Germinal center (tissue), 1 donor: ENCODE measurements at places on chromosomes 4 and X.

- DNase-seq, result no peak
Measured at GRCh38 chr4:8157944-8158709, 486 bp downstream of the ABLIM2 start.

DNA sequence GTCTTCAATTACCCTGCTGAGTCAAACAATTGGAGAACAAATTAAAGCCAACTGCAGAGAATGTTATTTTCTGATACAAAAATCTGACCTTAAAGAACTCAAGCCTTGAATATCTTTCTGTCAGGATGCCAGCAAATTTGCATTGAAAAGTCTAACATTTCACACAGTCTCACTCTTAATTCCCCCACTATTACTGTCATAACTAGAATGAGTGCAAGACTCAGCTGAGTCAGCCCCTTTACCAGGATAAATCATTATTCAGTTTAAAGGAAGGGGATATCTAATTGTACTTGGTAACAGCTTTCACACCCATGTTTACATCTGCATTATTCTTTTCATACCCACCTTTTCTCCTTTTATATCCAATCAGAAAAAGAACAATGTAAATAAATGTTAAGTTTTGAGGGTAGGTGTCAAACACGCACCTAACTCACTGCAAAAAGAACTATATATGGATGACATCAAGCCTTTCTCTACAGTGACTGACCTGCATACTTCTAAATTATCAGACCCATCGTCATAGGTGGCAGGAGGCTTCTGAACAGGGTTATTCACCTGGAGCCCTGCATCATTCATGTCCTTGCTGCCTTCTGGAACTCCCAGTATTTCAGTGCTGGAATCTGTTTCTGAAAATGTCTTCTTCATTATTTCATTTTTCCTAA lies 117.4 kb downstream of the TMA16 start:
- no peak for DNase-seq

- DNase-seq, result no peak
Measured at GRCh38 chrX:49106930-49107329, 16.6 kb downstream of the GPKOW start.

- DNase-seq, result peak; percentile 51
Measured at GRCh38 chrX:103585411-103586313, at the start of gene TCEAL4. Gene TCEAL4, plus strand, starts transcription at chrX:103585515. Its CDS starts 1,161 bp downstream, at chrX:103586676.

DNA sequence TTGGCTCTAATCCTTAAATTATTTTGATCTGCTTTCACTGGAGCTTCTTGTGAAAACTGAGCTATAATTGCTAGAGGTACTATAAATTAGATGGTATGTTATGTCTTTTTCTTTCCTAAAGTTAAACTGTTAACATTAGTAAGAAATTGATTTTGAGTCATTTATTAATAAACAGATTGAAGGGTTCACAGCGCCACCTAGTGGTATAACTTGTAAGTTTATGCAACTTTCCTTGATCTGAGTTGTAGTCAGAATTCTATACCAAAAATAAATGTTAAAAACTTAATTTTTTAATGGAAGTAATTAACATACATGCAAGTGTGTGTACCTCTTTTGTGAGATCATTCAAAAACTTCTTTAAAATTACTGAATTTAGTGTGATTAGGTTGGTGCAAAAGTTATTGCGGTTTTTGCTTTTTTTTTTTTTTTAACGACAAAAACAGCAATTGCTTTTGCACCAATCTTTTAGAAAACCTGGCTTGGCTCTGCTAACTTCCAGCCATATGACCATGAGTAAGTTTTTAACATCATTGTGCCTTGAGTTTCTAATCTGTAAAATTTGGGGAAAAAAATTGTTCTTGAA lies 151.5 kb downstream of the CENPC start:
- DNase-seq, result peak; percentile 3

- DNase-seq, result no peak
Measured at GRCh38 chrX:23482561-23482960, 147.9 kb downstream of the PTCHD1 start.

DNA sequence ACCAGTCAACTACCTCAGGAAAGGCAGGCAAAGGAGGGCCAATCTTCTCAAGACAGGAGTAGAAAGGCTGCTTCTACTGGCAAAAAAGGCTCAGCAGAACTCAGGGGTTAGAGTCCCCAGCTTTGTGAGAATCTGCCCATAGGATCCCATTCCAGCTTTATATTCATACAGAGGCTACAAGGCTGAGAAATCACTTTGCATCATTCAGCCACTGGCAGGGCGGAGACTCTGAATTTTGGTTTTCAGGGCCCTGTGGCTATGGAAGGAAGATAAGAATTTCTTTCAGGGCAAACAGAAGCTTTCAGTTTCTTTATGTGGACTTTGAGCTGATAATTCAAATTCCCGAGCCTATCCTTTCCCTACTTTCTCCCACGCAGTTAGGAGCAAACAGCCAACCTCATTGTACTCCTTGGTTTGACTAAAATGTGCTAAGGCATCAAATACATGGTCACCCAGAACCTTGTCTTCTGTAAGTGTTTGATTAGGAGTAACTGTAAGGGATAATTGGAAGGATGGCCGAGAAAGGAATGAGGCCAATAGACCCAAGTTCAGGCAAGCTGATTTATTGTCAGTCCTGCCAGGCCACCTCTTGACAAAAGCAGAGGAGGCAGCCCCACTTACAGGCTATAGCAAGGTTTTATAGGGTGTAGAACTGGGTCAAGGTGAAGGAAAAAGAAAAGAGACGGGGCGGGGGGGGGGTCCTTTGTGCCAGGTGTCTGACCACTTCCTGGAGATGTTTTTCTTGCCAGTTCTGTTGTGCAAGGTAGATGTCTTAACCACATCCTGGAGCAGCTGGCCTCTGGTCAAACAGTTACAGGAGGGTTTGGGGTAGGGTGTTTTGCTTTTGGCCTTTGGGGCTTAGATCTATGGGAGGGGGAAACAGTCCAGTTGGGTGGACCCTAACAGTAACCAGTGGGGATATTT lies 165.3 kb upstream of the PPP1R2C start:
- DNase-seq, result no peak

DNA sequence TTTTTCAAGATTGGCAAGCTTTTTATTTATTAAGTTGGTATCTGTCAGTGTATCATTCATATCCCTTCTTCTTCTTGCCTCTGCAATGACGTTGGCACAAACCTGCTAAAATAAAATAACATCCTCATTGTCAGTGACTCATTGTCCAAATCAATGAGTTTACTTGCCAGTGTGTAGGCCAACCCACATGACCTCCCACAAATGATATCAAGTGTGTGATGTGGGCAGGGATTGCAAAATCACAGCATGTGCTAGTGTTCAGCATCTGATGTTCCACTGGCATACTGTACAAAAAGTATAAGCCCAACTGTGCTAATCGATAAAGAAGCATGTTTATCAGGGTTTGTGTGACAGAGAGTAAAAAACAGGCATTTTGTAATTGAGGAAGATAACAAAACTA lies 25.5 kb downstream of the GPAT3 start:
- no peak for DNase-seq

DNA sequence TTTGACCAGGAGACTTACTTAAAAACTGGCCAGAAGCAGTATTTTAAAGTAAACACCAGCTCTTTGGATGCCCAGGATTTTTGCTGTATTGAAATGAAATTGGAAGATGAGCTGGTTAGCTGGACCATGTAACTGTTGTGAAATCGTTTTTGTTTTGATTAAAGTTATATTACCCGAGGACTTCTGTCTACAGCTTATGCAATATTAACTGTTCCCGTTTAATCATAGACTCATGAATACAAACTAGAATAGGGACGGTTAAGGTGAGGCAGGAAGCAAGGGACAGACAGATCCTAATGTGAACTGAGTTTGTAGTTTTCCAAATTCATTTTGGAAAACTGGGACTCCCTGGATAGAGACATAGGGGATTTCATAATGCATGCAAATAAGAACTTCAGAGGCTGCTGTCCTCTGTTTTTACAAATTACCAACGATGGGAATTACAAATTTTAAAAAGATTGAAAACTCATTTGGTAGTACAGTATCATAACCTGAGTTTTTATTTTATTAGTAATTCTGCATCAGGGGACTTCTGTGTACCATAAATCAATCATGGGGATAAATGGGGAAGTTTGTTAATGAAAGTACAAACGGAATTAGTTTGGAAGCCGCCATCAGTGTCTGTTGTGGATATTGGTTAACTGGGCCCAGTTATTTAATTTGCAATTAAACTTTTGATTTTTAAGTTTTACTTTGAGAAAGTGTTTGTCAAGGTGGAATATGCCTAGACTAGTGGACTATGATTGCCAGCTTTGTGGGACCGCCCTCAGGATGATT lies 304.4 kb downstream of the AFF2 start:
- DNase-seq, result no peak

DNA sequence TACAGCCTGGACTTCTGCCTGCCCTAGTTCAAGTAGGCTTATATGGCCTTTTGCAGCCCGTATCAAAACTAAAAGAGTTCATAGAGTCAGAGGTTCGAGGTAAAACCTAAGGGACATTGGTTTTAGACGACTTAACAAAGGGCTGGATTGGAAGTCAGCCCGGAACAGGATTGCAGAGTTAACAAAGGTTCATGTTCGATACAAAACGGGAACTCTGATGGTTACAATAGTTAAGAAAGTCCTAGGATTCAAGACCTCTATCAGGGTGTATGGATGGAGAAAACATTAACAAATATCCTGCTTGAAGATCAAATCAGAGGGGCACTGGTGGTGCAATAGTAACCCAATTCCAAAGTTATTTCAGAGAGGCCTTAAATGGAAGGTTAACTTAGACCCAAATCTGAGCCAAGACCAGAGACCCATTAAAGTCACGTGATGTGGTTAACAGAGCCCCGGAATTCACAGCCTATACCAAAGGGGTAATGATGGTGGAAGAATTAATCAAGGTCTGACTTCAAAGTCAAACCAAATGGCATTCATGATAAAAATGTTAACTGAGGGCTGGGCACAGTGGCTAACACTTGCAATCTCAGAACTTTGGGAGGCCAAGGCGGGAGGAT lies 656 bp upstream of the ZNF630 start:
- DNase-seq, result no peak

GRCh38 chr4:118989098-118990080 lies 100.7 kb downstream of the SYNPO2 start:
- no peak for DNase-seq

- DNase-seq, result peak; percentile 7
Measured at GRCh38 chr4:170853422-170854021, 763.8 kb upstream of the AADAT start.

- DNase-seq, result no peak
Measured at GRCh38 chr4:141595531-141595930, 40.9 kb upstream of the IL15 start.

DNA sequence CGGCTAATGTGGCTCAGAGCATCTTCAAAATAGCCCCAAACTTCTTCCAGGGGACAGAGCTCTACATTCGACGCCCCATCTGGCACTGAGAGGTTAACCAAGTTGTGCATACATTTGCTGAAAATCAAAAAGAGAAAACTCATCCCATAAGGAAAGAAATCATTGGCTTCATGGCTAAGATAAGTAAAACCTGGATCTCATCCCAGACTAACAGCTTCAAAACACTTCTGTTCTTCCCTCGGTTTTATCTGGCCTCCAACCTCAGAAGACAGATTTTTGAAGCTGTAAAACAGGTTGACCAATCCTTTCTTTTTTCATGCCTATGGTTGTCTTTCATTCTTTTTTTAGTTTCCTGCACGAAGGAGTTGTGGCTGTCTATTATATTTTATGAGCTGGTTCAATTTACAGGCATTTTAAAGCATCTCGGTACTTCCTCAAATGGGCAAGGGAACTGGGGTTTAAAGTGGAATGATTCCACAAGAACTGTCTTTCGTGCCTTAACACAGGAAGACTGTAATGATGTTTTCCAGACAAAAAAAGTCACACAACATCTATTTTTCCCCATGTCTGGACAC lies 107.6 kb downstream of the DLG3 start:
- no peak for DNase-seq

DNA sequence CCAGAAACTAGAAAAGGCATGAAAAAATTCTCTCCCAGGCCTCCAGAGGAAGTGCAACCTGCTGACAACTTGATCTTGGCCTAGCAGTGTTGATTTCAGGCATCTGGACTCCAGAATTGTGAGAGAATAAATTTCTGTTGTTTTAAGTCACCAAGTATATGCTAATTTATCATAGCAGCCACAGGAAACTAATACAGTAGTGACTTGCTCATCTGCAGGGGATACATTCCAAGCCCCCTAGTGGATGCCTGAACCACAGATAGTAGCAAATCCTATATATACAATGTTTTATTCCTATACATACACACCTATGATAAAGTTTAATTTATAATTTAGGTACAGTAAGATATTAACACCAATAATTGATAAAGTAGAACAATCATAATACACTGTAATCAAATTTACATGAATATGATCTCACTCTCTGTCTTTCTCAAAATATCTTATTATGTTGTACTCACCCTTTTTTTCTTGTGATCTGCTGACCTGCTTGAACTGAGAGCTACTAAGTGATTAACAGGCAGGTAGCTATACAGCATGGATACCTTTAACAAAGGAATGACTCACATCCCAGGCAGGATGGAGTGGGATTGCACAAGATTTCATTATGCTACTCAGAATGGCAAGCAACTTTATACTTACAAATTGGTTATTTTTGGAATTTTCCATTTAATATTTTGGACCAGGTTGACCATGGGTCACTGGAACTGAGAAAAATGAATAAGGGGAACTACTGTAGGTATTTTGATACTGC lies 501.1 kb downstream of the KCNIP4 start:
- DNase-seq, result no peak

DNA sequence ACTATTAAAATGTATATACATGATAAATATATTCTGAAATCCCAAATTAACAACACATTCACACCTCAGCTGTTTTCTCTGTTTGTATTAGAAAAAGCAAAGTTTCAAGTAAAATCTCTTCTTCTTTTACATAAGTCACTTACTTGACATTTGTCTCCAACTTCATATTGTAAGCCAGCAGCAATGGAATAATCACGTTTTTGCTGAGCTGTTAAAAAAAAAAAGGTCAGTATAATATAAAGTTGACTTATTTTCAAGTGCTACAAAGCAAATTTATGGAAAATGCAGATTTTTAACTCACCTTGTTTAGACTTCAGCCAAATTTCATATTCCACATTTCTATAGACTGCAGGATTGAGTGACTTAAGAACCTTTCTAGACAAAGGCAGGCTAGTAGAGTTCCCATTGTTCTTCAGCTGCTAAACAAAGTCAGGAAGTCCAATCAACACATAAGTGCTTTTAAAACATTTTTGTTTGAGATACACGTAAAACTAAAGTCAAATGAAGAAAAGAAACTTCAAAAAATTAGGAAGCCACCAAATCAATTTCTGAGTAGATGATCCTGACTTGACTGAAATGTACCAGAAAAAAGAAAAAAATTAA lies 25.0 kb downstream of the OTUD4 start:
- DNase-seq, result no peak
